Urothelium cell line (cell line): ENCODE measurements at places on chromosomes 16 and 17.
A peak's percentile ranks its signal among the peaks of the same experiment; 100 is the strongest.

DNA sequence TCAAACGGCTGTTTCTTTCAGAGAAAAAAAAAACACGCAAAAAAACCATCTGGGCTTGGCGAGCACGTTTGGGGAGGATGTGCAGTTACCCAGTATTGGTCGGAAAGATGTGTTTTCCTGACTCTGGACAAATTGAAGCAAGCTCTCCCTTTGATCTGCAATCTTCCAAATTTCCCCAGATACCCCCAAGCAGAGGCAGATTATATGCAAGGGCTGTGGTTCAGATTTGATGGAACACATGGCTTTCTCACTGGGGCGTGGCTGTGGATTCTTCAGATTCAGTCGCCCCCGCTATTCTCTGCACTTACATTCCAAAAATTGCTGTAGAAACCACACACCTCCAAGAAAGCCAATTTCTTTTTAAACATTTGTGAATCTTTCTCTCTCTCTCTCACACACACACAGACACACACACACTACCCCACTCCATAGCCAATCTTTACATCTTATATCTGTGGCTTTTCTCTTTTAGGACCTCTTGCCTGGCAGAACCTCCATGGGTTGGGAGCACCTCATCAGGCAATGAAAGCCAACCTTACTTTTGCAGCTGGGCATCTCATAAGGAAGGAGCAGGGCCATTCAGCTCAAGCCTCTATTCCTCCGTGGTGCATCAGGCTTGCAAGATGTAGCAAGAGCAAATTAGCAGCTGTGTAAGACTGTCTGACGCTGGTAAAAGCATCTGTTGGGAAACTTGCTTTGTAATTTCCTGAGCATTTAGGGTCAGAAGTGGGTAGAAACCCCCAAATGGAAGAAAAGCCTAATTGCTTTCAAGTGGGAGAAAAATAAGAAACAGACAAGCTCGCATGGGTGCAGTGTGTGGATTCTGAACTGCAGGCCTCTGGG lies 103.9 kb upstream of the FAM20A start:
- DNase-seq, result peak; percentile 69

DNA sequence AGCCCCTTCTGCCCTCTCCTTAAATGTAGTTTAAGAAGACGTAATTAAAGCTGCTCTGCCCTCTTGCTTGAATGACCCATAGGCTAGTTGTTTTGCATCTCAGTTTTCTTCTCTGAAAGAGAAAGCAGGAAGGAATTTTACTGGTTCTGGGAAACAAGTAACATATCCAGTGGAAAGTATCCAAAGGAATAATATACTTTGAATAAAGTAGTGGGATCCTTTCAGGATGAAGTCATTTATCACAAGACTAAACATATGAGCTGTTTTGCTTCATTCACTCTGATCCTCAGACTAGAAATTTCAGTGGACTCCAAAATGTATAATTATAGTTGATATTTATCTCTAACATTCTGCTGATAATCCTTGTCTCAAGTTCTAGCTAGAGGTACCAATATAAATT lies 1297.6 kb upstream of the GOT2 start:
- DNase-seq, result no peak

DNA sequence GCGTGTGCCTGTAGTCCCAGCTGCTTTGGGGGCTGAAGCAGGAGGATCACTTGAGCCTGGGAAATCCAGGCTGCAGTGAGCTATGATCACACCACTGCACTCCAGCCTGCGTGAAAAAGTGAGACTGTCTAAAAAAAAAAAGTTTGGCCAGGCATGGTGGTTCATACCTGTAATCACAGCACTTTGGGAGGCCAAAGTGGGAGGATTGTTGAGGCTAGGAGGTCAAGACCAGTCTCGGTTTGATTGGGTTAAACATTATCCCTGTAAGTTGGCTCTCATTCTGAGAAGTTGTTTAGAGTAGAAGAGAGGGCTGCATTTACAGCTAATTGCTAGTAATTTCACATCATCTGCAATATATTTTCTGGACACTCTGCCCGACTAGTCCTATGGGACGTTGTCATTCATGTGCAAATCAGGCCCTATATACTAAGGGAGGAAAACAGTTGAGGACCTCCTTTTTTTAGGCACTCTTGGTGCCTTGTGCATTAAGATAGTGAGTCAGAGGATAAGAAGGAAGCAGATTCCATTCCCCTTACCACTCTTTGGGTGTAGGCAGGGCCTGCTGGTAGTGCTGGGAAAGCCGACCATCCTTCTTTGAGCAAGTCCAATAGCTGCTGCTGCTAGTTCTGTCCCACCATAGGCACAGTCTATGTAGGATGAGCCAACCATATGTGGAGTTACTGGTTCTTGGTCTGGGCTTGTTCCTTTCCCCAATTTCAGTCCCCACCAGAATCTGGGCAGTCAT lies 18.7 kb downstream of the HMOX2 start:
- DNase-seq, result peak; percentile 70

DNA sequence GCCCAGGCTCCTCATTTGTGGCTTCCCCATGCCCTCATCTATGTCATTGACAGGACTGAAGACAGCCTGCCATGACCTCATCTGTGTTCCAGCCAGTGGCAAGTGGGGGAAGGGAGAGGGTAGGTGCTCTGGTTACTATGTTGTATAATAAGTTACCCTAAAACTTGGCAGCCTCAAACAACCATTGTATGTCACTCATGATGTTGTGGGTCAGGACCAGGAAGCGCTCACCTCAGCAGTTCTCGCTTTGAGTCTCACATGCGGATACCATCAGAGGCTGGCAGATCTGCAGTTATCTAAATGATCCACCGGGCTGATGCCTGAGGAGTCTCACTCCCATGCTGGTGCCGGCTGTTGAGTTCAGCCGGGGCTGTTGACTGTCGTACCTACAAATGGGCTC lies 89.0 kb upstream of the TMEM97 start:
- DNase-seq, result no peak

DNA sequence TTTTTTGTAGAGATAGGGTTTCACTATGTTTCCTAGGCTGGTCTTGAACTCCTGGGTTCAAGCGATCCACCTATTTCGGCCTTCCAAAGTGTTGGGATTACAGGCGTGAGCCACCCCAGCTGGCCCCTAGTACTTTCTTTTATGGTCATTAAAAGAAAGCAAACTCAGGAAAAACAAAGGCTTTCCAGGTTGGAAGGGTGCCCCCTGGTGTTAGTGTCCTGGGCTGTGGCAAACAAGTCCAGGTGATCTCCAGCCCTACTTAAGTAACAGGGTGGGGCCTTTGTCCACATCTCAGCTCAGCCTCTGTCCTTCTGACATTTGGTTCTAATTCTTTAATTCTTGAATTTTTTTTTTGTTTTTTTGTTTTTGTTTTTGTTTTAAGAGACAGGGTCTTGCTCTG lies 6.9 kb downstream of the IGFBP4 start:
- DNase-seq, result peak; percentile 35

- no peak for DNase-seq
These were observed 7.1 kb downstream of the NKIRAS2 start for GRCh38 chr17:42026857-42027589.

- DNase-seq, result peak; percentile 27
These were observed 80.1 kb downstream of the CLEC16A start for GRCh38 chr16:11024333-11025053.

- DNase-seq, result no peak
These were observed 1.3 kb downstream of the CCR10 start for GRCh38 chr17:42680331-42680808.

DNA sequence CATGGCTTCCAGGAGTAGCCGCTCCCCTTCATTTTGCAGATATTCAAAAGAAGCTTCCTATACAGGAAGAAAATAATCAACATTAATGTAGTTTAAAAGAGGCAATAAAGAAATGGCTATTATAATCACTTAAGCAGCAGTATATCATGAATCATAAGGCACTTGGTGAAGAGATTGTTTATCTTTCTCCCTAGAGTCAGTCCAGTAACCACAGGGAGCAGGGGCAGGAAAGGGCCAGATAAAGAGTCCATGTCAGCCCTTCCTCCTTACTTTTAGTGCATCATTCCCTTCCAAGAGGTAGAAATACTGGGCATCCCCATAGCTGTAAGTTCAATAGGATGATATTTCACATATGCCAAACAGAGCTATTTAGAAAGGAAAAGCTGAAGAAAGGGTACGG lies 184.6 kb upstream of the C17orf78 start:
- no peak for DNase-seq

GRCh38 chr17:40909755-40910154 lies 24.7 kb upstream of the KRT20 start:
- no peak for DNase-seq

GRCh38 chr16:21223787-21224186 lies 9.7 kb upstream of the ANKS4B start:
- no peak for DNase-seq
